Posterior cingulate gyrus (tissue), 11 donors: ENCODE measurements at places on chromosomes 11 and 22.

DNA sequence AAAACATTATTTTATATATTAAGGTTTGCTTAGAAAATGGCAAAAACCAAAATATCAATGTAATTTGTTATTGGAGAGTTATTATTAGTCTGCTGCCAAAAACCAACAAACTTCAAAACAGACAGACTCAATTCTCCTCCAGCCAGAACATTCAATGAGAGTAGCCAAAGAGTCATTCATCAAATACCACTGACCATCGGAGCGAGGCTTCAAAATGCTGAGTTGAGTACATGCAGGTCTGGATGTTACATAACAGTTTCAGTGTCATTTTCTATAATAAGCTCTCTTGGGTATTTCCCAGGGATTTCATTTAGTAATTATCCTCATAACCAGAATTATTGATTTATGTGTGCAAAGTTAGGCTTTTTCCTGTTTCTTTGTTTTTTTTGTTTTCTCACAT lies 42.6 kb downstream of the CHST1 start:
- DNase-seq = no peak

DNA sequence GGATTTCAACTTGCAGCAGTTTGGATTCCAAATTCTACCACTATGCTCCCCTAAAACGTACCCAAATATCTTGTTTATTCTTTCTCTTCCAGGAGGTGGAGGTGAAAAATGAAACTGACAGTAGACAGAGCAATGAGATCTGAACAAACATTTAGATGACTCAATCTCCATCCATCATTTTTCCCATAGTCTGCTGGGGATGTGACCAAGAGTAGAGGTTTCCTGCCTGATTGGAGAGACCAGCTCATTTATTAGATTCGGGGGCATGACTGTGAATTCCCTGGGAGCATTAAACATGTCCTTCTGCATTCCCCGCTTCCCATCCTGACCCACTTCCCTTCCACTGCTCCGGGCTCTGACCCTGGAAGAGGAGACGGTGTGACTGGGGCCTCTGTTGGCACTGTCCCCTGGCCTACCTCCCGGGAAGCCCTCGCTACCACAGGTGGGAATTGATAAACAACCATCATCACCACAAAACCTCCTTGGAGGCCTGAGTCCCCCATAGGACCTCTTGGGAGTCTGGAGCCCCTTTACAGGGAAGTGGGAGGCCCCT lies 20.3 kb downstream of the DKK3 start:
- DNase-seq = no peak

GRCh38 chr11:14270690-14271542 lies 88.1 kb downstream of the RRAS2 start:
- no peak for DNase-seq

DNA sequence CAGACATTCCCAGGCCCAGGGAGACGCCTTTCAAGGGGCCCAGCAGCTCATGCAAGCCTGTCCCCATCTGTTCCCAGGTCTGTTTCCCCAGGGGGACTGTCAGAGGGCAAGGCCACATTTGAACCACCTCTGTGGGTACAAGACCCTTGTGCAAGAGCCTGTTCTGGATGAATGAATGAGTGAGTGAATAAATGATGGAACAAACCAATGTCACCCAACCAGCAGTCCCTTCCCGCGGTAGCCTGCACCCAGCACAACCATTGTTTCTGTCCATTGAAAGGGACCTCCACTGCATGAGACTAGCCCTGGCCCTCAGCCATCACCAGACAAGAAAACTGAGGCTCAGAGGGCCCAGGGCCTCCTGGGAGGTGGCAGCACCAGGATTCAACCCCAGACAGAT lies 69.7 kb upstream of the TCF20 start:
- no peak for DNase-seq

DNA sequence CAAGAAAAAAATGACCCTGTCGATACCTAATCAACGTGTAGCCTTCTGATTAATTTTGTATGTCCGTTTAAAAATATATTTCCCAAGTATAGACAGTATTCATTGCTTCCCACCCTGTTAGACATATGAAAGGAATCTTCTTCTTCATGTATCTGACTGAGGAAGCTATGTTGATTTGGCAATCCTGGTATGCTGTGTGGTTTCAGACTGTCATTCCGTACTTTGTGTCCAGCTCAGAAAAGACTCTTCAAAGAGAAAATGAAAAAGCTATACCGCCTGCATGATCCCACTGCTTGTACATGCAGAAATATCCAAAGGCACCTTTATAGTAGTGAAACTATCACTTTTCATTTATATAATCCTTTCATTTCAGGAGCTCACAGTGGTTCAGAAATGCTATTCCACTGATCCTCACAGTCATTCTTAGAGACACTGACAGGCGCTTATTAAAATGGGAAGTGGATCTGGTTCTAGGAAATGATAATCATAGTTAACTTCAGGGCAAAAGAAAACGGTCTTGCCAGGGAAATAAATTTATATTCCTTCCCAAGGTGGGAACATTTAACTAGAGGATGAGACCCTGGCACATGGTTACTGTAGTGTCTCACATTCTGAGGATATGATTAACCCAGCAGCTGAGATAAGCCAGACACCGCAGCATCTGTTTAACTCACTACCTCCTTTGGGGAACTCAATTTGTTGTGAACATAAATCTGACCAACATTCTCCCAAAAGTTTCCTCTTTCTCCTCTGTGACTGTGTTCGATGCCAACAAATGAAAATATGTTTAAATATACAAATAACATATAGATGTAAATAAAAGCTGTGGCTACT lies 599.2 kb upstream of the LUZP2 start:
- DNase-seq = no peak

DNA sequence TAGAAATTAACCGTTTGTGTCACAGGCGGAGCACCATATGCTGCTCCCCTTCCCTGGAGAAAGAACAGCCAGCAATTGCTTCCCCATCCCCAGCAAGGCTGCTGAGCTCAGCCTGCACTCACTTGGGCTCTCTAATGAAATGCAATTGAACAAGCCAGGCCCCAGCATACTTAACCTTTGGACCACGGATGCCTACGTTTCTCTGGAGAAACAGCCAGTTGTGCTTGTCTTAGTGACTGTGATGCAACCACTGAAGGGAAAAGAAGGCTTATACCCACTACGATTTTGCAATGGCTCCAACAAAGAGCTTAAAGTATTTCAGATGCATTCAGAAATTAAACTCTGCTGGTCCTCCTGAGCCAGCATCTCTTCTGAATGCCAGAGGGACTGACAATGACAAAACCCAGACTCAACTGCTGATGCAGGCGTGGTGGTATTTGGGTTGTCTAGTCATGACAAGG lies 51.3 kb upstream of the SESN3 start:
- no peak for DNase-seq

GRCh38 chr11:132062031-132062430 lies 691.6 kb downstream of the NTM start:
- no peak for DNase-seq

GRCh38 chr11:19160847-19161246 lies 40.9 kb downstream of the CSRP3 start:
- DNase-seq = no peak

DNA sequence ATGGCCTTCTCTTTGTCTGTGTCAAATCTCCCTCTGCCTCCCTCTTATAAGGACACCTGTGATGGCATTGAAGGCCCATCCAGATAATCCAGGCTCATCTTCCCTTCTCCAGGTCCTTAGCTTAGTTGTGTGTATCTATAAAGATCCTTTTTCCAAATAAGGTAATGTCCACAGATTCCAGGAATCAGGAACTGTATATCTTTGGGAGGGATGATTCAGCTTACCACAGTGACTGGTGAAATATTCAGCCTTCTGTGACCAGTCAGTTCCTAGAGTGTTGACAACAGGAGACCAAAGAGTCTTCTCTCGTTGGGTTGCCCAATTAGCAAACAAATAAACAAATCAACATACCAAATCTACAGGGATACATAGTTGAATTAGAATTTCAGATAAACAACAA lies 175.8 kb downstream of the MPPED1 start:
- DNase-seq = no peak

- no peak for DNase-seq
Measured at GRCh38 chr22:29146771-29147170, 58.9 kb upstream of the EMID1 start.

DNA sequence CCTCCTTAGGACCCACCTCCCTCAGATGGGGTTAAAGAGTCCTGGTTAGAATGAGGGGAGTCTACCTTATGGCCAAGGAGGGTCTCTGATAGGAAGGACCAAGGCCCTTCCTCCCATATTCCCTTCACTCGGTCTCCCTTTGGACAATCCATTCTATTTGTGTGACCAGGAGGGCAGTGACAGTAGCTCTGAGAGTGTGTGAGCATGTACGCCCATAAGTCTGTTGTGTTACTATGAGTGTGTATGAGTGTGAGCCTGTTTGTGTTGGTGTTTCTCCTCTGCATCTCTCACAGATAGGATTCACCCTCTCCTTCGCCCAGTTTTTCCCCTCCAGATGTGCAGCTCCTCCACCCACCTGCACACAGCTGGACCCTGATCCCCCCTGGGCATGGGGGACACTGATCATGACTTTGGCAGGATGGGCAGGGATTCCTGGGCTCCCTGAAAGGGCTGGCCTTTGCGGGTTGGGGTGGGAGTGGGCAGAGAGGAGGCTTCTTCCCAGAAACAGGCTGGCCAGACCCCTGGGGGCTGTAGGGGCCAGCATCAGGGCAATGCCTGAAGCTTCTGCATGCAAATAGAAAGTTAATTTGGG lies 14.5 kb downstream of the PHLDB1 start:
- no peak for DNase-seq

- no peak for DNase-seq
Measured at GRCh38 chr22:32414191-32414590, 2.1 kb upstream of the RTCB start.

- peak; percentile 48 for DNase-seq
Measured at GRCh38 chr11:64558869-64559268, 32.2 kb upstream of the SLC22A12 start.

GRCh38 chr11:62804310-62805075 lies 747 bp downstream of the NXF1 start:
- DNase-seq = no peak

DNA sequence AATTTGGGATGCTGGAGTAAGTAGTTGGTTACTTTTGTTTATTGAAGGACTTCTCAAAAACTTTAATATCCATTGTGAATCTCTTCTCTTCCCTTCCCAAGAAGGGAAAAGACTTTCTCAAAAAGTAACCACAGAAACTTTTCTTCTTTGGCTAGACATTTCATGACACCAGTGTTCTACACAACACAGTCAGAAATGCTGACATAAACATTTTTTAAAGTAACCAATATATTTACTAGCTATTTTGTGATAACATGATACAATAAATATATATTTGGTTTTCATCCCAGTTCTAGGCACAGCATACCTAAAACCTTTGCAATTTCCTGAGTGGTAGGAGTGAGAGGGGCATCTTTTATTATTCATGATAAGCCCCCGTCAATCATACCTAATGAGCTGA lies 47.8 kb downstream of the FAM118A start:
- no peak for DNase-seq

- no peak for DNase-seq
Measured at GRCh38 chr11:17876827-17877226, 136.0 kb downstream of the SERGEF start.

DNA sequence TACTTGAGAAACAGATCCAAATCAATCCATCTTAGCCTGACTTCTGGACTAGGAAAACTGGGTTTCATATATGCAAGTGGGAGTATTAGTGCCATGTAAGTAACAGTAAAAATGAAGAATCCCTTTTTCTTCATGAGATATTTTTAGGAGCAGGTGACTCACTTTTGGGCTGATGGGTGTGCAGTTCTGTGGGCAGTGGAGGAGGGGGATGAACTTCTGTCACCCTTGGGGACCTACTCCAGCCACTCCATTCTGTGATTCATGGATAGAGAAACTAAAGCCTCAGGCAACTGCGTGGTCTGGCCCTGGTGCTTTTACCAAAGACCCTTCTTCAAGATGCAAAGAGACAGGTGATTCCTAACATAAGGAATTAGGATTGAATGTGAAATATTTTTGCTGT lies 208.6 kb upstream of the NARS2 start:
- DNase-seq = no peak

DNA sequence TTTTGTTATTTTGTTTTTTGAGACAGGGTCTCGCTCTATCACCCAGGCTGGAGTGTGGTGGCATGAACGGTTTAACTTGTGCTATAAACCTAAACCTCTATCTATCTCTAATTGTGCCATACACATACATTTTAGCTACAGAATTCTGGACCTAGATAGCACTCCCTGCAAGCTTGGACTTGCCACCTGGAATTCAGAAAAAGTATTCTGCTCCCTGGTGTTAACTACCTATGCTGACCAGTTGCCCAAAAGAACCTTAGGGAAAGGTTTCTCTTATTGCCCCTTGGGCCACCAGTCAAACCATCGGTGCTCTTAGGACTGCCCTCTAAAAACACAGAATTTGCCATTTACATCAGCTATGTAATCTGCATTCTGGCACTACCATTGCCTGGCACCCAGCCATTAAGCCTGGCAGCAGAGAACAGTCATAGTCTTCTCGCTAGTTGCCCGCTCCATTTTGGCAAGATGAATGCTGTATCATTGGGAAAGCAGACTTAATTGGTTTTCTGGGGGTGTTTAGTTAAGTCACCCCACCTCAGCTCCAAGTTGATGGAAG lies 55.3 kb downstream of the ETS1 start:
- peak; percentile 84 for DNase-seq

- DNase-seq = no peak
Measured at GRCh38 chr11:62545437-62546243, 966 bp downstream of the AHNAK start.

DNA sequence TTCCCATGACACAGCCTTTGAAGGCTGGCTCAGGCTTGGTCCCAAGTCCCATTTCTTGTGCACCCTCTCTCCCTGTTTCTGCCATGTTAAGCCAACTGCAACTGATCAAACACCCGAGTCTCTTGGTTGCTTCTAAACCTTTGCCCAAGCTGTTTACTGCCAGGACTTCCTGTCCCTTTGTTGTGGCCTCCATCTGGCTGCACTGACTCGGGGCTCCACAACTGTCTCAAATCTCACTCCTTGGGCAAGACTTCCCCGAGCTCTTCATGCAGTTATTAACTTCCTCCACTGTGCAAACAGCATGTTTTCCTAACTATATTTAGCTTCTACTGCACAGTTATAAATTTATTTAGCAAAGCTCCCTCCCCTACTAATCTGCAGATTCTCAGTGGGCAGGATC lies 4.3 kb downstream of the VPREB1 start:
- DNase-seq = no peak

DNA sequence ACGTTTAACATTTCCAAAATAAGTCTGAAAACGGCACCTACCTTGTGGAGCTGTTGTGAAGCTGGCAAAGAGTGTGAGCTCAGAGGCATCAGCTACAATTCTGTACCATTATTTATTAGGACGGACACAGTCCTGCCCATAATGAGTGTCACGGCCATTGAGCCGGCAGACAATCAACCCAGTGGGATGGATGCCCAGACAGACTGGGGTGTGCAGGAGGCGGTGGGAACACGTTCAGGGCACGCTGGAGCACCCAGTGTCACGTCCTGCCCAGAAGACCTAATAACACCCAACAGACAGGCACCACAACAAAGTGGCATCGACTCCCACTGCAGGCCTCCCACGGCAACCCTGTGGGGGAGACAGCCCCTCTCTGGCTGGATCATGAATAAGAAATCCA lies 34.5 kb downstream of the TPST2 start:
- no peak for DNase-seq

- no peak for DNase-seq
Measured at GRCh38 chr22:21672107-21672629, 6.4 kb downstream of the PPIL2 start.

- DNase-seq = no peak
Measured at GRCh38 chr11:42315846-42316245, 856.4 kb upstream of the LRRC4C start.

- no peak for DNase-seq
Measured at GRCh38 chr11:119489087-119489486, 66.1 kb upstream of the THY1 start.
